ENCODE measurements at places on chromosomes 3 and 15.

DNA sequence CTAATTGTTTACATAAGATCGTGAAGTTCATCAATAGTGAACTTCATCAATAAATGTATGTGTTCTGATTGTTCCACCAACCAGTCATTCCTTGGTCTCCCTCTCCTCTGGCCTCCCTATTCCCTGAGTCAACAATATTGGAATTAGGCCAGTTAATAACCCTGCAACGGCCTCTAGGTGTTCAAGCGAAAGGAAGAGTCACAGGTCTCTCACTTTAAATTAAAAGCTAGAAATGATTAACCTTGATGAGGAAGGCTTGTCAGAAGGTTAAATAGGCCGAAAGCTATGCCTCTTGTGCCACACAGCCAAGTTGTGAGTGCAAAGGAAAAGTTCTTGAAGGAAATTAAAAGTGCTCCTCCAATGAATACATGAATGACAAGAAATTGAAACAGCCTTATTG is 89.4 kb upstream of the ACKR4 start:
- DNase-seq, result no peak

DNA sequence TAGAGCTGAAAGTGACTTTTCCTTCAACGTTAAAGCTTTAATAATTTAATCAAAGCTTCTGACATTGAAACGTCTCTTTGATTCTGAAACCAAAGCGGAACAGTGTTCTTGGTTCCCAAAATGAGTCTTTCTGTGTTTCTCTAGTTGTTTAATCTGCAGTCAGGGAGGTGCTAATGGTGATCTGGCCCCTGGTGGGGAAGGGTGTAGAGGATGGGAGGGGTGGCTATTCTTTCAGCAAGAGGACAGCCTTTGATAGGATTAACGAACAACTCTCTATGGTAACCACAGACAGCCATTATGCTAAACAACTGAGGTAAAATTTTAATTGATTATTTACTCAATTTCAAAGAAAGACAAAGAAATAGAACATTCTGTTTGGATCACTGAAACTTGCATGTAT is 79.9 kb upstream of the CADPS start:
- no peak for DNase-seq

DNA sequence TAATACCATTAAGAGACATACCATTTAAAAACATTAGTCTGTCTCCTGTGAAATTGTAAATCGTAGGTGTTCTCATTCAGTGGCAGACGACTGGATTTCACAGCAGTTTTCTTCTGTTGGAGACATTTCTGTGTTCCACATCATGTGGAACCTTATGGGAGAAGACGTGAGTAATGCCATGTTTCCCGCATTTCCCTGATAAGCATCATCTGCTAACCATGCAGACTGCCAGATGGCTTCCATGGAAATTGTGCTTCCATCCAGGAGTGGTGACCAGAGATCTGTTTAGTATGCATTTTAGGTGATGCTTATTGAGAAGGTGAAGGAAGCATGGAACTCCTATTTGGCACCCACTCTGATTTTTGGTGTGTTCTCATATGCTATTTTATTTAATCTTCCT is 28.4 kb upstream of the ST3GAL6 start:
- DNase-seq, result no peak

DNA sequence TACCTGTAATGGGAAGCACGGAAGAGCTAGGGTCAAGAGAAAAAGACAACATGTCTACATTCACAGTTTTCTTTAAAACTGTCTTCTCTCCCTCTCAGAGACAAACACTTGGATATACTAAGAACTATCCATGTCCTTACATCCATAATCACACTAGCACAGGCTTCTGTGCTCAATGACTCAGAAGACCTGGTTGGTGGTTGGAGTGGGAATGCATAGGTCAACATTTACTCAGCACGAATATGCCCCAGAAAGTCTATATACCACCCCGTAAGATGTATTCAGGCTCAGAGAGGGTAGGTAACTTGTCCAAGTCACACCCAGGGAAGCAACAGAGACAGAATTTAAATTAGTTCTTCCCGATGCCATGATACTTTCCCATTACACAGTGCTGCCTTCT is 891.1 kb downstream of the TUSC7 start:
- no peak for DNase-seq

- DNase-seq, result no peak
Measured at GRCh38 chr3:146396792-146397191, 72.6 kb downstream of the PLSCR2 start.

DNA sequence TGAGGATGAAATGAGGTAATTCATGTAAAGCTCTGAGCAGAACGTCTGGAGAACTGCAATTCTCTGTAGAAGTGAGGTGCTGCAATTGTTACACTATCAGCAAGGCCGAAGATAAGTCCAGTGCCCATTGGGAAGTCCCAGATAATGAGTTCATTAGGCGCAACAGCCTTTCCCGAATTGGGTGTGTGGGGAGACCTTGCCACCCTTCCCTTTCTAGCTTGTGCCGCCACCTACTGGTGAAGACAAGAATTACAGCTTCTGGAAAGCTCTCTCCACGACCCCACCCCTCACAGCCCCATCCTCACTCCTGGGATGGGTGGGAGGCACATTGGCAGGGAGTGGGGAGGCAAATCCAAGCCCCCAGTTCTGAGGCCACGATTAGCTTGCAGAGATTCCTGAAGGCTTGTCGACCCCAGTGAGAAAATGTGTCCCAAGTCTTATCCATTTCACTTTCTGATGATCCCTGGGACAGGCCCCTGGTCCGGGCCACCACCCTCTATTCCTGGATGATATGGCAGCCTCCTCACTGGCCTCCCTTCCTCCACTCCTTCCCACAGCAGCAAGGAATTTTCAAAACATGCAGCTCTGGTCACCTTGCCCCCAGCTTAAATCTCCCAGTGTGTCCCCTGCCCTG is 36.4 kb downstream of the FAM3D start:
- DNase-seq, result peak; percentile 43

DNA sequence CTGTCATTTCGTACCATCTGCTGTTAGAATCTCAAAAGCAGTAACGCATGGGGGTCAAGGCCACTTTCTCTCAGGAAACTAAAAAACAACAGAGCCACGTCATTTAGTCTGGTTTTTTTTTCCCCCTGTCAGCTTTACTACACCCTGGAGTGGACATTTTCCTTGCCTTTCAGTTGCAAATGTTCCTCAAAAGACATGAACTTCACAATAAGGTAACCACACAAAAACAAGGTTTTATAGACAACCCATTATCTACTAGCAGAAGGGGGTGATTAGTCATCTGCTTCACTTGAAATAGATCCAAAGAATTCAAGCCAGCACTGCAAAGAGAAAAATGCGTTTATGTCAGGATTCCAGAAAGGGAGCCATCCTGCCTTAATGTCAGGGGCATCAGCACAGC is 171.8 kb upstream of the CDIN1 start:
- DNase-seq, result no peak
